ENCODE measurements at places on chromosomes 3 and 15. TPM values are rescaled to one million over a fixed set of nuclear protein-coding genes. Genes with fewer than 3 reads are reported as not detected.

DNA sequence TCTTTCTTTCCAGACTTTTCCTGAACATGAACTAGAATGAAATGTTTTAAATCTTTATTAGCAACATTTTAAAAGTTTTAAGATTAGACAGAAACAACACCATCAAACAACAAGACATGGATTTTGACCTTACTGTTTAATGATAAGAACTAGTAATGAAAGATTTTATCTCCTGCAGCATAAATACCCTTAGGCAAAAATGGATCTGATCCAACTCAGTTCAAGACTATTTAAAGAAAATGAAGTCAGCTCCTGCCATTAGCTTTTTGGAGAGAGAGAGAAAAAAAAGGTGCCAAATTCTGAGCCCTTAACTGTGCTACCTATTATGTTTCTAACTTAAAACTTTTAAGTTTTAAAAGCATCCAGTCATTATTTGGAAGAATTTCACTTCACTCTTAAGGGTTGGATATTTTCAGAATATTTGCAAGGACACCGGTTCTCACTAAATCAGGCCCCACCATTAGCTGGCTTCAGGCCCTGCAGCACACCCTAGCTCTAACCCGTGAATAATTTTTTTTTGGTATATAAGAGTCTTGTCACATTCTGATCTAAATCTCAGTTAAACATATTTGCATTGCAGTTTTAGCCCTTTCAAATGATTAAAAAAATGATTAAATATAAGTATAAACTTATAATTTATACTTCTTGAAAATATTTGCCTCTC, 60.0 kb downstream of the NR1I2 start:
- no peak for DNase-seq

GRCh38 chr3:69568458-69568857, 170.8 kb upstream of the MITF start:
- DNase-seq, result peak; percentile 16

SCN11A gene
- not detected for total RNA-seq

ZNF385D gene
- 3.9 TPM for total RNA-seq

GRCh38 chr3:133984975-133985374, 44.8 kb downstream of the SLCO2A1 start:
- no peak for DNase-seq

- DNase-seq, result no peak
Observed at GRCh38 chr3:177565981-177566380, 368.7 kb upstream of the TBL1XR1 start.

DNA sequence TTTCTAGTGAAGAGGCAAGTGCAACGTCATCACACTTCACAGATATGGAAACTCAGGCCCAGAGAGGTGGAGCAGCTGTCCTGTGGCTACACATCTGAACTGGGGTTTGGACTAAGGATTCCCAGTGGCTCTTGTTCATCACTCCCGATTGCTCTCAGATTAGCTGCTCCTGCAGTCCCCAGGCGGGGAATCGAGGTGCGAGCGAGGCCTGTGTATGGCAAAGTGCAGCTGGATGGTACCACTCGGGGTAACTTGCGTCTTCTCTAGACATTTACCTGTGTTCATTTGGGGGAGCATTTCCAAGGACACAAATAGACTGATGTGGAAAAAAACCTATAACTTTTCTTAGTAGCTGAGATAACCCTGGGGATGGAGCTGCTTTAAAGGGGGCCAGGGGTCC, 45.9 kb upstream of the TRPM1 start:
- no peak for DNase-seq

DNA sequence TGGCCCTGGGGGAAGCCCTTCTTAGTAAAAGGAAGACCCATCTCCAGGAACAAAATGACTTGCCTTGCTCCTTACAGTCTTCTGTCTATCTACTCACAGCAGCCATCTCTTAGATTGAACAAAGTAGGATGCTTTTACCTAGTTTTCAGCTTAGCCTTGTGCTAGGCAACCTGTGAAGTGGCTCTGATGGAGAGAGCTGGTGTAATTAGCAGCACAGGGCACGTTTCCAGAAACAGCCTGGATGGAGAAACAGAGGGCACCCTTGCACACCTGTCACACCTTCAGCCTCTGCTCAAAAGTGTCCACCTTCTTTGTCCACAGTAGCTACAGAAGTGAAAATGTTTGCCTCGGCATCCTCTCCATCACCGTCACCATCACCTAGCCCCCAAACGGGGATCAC, 292.9 kb downstream of the RORA start:
- no peak for DNase-seq

MITF gene
- 5.4 TPM for total RNA-seq

DNA sequence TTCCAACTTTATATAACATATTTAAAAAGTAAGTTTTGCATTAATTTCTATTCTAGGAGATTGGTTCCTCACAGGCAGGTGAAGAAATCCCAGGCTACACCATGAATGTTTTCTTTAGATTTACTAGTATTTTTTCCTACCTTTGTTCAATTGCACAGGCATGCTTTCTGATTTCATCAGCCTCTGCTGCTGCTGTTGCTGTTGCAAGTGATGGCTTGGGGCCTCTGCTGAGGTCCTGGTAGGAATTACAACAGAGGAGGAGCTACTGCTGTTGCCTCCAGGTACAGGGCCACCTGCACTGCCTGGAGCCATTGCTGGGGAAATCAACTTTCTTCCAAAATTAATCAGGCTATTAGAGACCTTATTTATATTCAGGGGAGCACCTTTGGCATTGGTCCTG, 353.3 kb downstream of the PLCL2 start:
- DNase-seq, result no peak

GRCh38 chr15:78417754-78418630, 20.0 kb upstream of the IREB2 start:
- no peak for DNase-seq

- peak; percentile 84 for DNase-seq
Observed at GRCh38 chr15:92653836-92654539, 1.6 kb downstream of the FAM174B start.

COL6A5 gene
- total RNA-seq, result under 0.01 TPM

- DNase-seq, result no peak
Observed at GRCh38 chr3:85539232-85539631, 580.4 kb downstream of the CADM2 start.

GRCh38 chr3:127606086-127606805, 8.0 kb downstream of the MCM2 start:
- no peak for DNase-seq

- DNase-seq, result no peak
Observed at GRCh38 chr3:21654241-21654640, 96.8 kb downstream of the ZNF385D start.

DNA sequence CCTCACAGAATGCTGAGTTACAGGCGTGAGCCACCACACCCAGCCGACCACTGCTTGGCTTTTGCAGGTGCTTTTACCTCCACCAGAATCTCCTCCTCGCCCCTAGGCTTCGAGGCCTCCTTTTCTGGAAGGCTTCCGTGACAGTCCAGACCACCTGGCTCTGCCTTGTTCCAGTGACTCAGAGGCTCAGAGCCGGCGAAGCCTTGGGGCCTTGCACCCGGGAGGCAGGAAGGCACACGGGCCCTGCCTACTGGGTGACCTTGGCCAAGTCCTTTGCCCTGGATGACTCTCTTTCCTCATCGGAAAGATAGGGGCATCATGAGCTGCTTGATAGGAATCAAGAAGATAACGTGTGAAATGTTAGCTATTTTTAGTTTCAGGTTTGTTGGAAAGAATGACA, 31.3 kb upstream of the FURIN start:
- DNase-seq, result no peak

ALDH1A3 gene
- total RNA-seq, result 0.11 TPM

DNA sequence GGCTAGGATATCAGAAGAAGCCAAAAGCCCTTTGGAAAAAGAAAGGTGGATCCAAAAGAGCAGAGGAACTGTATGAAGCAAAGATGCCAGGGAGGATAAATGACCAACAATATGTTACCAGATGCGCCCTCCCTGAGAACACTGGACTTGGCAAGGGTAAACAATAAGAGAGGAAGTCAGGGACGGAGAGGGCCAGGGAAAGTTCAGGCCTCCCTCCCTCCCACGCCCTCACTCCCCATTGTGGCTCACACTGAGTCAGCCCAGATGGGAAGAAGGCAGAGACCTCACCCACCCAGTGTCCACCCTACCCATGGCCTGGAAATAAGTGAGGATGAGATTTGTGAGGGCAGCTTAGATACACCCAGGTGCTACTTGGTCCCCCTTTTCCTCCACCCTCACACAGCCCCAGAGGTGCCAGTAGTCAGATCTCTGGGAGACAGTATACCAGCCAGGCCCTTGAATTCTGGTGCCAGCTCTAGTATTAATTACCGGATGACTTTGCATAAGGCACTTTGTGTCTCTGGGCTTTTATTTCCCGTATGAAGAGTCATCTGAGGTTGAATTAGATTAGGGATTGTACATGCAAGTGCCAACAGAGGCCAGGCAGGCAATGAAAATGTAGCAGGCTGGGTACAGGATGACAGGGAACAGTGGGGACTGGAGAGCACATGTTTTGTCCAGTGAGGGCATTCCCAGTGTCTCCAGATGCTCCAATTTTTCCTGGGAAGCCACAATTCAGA, 35.1 kb upstream of the FRMD4B start:
- peak; percentile 38 for DNase-seq

- peak; percentile 93 for DNase-seq
Observed at GRCh38 chr3:153138276-153139210, 23.5 kb upstream of the RAP2B start.

DNA sequence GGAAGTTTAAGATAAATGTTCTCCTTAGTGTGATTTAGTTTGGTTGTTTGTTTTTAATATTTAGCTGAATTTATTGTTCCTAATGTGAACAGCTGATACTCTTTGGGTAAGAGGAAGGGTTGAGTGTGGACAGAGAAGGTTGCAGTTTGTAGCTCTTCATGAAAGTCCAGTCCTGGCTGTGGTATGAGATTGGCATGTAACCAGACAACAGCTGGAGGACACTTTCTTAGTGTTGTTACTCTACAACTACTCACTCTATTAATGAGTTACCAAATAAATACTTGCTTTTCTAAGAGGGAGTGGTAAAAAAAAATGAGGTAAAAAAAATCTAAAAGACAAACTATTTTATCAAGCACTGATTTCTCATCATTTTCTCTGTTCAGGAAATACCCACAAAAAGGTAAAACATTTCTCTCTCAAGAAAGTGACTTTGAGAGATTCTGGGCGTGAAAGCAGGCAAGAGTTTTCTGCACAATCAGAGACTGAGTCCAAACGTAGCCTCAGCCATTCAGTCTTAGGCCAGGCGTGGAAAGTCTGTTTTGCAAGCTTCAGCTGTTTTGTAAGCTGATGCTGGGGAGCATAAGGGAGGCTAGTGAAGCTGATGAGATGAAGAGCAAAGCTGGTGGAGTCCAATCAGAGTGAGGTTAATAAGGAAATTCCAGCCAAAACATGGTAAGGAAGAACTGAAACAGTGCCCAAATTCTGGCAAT, 138.5 kb upstream of the ARPP21 start:
- DNase-seq, result peak; percentile 70
